MCF 10A (cell line): ENCODE measurements at places on chromosomes 7 and 10. TPM values are rescaled to one million over a fixed set of nuclear protein-coding genes. Genes with fewer than 3 reads are reported as not detected.

The VGF gene
- 11.2 and 12.8 TPM in 2 replicates for total RNA-seq

The GPR15LG gene
- not detected in 2 replicates for total RNA-seq

DNA sequence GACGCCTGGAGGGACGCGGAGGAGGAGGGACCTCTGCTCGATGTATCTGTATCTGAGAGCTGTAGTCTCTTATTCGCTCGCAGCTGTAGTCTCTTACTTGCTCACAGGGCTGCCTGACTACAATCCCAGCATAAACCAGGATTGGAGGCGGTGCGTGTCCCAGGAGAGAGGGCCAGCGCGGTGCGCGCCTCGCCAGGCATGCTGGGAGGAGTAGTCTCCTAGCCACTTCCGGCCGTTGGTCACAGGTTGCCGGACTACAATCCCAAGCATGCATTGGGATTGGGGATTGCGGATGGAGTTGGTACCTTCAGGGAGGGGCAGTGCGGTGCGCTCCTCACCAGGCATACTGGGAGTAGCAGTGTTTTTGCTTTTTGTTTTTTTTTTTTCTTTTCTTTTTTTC is 421.7 kb upstream of the NUPR2 start:
- H3K27me3 ChIP-seq: no peaks in the 10 kb centered on the region
- no peaks in the 10 kb centered on the region for H3K4me1 ChIP-seq
- no peak overlapping the region for H3K27ac ChIP-seq
- peaks cover 10% of the 10 kb centered on the region for H3K36me3 ChIP-seq

- H3K4me3 ChIP-seq: no peak overlapping the region
- no peak for DNase-seq
- H3K36me3 ChIP-seq: no peaks in the 10 kb centered on the region
- no peak overlapping the region for H3K27ac ChIP-seq
- peaks cover 73% of the 10 kb centered on the region for H3K27me3 ChIP-seq
Observed at GRCh38 chr10:111765216-111765615, 418.3 kb downstream of the GPAM start.

DNA sequence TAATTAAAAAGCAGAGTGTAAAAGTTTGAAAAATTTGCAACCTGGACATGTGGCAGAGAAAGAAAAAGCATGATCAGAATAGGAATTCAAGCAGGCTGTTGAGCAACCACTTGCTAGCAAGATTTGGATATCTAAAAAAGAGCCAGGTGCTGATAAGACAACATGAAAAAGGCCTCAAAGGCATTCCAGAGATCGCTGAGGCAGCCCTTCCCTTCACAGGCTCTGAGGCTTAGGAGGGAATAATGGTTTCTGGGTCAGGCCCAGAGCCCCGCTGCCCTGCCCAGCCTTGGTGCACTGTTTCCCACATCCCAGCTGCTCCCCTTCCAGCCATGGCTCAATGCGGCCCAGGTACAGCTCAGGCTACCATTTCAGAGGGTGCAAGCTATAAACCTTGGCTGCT is 64.1 kb upstream of the EEPD1 start:
- DNase-seq: no peak
- H3K27ac ChIP-seq: no peak overlapping the region
- no peaks in the 10 kb centered on the region for H3K27me3 ChIP-seq
- H3K36me3 ChIP-seq: no peaks in the 10 kb centered on the region
- no peak overlapping the region for H3K4me3 ChIP-seq
- no peaks in the 10 kb centered on the region for H3K4me1 ChIP-seq

DNA sequence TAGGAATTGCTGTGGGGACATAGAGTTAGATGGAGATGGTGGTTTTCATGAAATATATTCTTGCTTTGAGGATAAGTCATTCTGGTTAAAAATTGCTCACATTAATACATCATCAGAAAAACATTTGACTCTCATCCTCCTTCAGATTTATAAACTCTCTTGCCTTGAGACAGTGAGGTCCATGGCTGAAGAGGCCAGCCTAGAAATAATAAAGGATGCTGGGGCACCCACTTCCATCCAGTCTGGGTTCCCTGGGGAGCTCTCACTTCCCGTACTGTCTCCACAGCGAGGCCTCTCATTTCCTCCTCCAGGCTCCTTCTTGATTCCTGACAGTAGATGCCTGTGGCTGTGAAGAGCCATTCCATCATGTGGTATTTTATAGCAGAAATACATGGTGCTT is 73.3 kb upstream of the PRKG1 start:
- H3K27ac ChIP-seq: no peak overlapping the region
- no peak for DNase-seq
- H3K36me3 ChIP-seq: no peaks in the 10 kb centered on the region
- no peaks in the 10 kb centered on the region for H3K4me1 ChIP-seq
- H3K4me3 ChIP-seq: no peak overlapping the region
